ENCODE measurements at places on chromosomes 4 and X. TPM values are rescaled to one million over a fixed set of nuclear protein-coding genes. Genes with fewer than 3 reads are reported as not detected.

The DCAF8L2 gene
- not detected for total RNA-seq

The TSPYL2 gene
- total RNA-seq: 9.2 TPM

The UBE2D3 gene
- 397 TPM for total RNA-seq

The ARR3 gene
- total RNA-seq: not detected

GRCh38 chr4:118587116-118587831 is 97.9 kb upstream of the METTL14 start:
- DNase-seq: no peak

Measured in fibroblast of lung (primary cell).